ENCODE measurements at places on chromosomes 5 and 9. TPM values are rescaled to one million over a fixed set of nuclear protein-coding genes. Genes with fewer than 3 reads are reported as not detected.

The CCL28 gene
- 19.5 TPM for total RNA-seq

The MARCOL gene
- total RNA-seq: not detected

The LCP2 gene
- total RNA-seq: 132 TPM

The IFNA21 gene
- total RNA-seq: not detected

The PLEKHG4B gene
- total RNA-seq: not detected

The LECT2 gene
- total RNA-seq: not detected

The PCDHA9 gene
- total RNA-seq: not detected

The ENTPD8 gene
- not detected for total RNA-seq

The VCP gene
- 231 TPM for total RNA-seq

The GHR gene
- not detected for total RNA-seq

The SOHLH1 gene
- not detected for total RNA-seq

The IQGAP2 gene
- total RNA-seq: 34.3 TPM

The PRRT1B gene
- total RNA-seq: not detected

The SLC34A1 gene
- not detected for total RNA-seq

The FYB1 gene
- total RNA-seq: 250 TPM

The GPR150 gene
- total RNA-seq: 0.35 TPM

The GPR151 gene
- not detected for total RNA-seq

The F2R gene
- total RNA-seq: 12.7 TPM

The PELO gene
- total RNA-seq: 13.4 TPM

The MYMK gene
- total RNA-seq: not detected

The SLC6A18 gene
- total RNA-seq: not detected

The SAXO1 gene
- 0.03 TPM for total RNA-seq

The MRPL50 gene
- 7.5 TPM for total RNA-seq

The CLINT1 gene
- 94.7 TPM for total RNA-seq

The EMB gene
- 145 TPM for total RNA-seq

The GDA gene
- not detected for total RNA-seq

The PKD2L2 gene
- total RNA-seq: not detected

The ZNF618 gene
- 1.1 TPM for total RNA-seq

The IL3 gene
- total RNA-seq: not detected

The ECPAS gene
- total RNA-seq: 36.4 TPM

The SEMA5A gene
- total RNA-seq: 0.25 TPM

The INSL4 gene
- not detected for total RNA-seq

The ARHGEF28 gene
- not detected for total RNA-seq

The SMIM33 gene
- total RNA-seq: not detected

The ANKRD55 gene
- not detected for total RNA-seq

The PCDHGA1 gene
- total RNA-seq: 0.11 TPM

The PCDHGA11 gene
- not detected for total RNA-seq

The PCAT7 gene
- total RNA-seq: not detected

The F12 gene
- total RNA-seq: not detected

The IL4 gene
- not detected for total RNA-seq

The ADAMTSL1 gene
- not detected for total RNA-seq

The CARD6 gene
- 0.43 TPM for total RNA-seq

The ACOT12 gene
- total RNA-seq: not detected

The RNF183 gene
- not detected for total RNA-seq

The SHISAL2B gene
- total RNA-seq: not detected

The FRMD3 gene
- total RNA-seq: 1.2 TPM

The SPINK7 gene
- not detected for total RNA-seq

The ZBTB26 gene
- 4.9 TPM for total RNA-seq

The CYSRT1 gene
- not detected for total RNA-seq

The FBP1 gene
- 2.7 TPM for total RNA-seq

The STPG3 gene
- not detected for total RNA-seq

All from CD8-positive, alpha-beta T cell (primary cell).